D721Med (cell line): ENCODE measurements at places on chromosomes 1 and 21.

GRCh38 chr21:41158026-41158425, 9.9 kb upstream of the BACE2 start:
- no peak for DNase-seq

DNA sequence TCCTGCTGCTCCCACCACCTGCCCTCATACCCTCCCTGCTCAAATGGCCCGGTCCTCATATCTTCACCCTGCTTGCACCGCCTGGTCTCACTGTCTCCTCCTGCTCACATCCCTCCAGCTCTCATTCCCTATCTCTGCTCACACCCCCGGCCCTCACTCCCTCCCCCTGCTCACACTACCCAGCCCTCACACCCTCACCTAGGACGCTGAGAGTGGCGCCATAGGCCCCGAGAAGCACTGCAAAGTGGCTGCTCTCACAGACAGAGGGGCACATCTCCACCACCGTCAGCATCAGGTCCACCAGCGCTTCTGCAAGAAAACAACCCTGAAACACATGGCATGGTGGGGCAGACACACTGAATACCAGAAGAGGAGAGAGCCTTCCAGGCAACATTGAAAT, 38.6 kb downstream of the MRAP start:
- DNase-seq: no peak

DNA sequence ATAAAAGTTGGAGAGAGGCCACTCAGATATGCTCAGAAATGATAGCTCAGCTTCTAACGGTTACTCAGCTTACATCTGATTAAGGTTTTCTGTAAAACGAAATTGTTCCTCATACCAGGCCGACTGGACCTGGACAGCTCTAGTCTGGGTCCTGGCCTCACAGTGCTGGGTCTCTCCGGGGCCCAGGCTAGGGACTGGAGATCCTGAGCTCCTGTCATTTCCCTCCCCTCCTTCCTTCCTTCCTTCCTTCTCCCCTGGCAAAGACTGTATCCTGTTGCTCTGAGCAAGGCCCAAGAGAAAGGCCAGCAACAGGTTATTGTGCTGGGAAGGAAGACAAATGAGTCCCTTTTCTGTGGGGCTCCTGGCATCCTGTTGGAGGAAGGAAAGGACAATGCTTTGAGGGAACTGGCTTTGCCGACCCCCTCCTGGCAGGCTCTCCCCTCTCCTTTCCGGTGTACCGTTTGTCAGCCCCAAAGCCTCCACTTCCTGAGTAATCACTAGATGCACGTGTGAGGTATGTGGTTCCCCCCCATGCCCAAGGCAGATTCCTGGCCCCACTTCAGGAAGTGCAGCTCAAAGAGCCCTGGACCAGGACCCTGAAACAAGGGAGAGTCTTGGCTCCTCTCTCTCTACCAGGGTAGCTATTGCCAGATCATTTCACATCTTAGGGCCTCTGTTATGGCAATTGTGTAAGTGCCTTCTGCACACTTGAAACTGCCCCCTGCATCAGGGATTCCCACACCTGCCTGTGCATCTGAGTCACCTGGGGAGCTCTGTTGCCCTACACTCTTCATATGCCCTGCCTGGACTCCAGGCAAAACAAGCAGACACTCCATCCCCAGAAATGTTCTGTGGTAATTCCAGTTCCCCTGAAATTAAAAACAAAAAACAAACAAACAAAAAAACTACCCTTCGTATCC, 212.7 kb upstream of the FGGY start:
- DNase-seq: no peak

GRCh38 chr1:220921971-220922635, 42.9 kb downstream of the HLX start:
- no peak for DNase-seq

DNA sequence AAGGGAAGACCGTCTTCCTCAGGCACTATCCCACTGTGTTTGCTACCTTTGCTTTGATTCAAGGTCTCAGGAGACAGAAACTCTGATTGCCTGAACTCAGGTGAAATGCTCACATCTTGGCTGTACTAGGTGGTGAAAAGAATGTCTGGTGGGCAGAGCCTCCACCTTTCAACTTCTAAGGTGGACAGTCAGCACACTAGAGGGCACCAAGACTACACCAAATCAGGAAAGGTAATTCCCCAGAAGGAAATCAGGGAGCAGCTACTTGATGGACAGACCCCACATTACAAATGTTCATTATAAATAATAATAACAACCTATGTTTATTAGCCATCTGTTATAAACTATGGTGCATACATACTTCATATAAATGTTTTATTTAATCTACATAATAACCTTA, 220.9 kb downstream of the ATG4C start:
- no peak for DNase-seq

DNA sequence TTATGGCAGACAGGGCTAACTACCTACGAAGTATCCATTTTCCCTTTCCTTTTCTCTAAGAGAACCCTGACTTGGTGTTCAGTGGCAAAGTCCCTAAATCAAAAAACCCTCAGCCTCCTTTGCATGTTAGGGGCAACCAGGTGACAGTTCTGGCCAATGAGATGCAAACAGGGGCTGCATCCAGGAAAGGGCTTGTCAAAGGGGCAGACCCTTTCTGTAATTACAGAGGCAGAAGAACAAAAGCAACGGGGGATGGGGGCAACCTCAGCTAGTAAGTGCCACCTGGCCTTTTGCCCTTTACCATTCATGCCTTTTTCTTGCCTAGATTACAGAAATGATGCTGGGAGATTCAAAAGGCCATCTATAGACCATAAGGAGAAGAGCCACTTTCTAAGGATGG, 34.4 kb downstream of the GLUL start:
- no peak for DNase-seq

DNA sequence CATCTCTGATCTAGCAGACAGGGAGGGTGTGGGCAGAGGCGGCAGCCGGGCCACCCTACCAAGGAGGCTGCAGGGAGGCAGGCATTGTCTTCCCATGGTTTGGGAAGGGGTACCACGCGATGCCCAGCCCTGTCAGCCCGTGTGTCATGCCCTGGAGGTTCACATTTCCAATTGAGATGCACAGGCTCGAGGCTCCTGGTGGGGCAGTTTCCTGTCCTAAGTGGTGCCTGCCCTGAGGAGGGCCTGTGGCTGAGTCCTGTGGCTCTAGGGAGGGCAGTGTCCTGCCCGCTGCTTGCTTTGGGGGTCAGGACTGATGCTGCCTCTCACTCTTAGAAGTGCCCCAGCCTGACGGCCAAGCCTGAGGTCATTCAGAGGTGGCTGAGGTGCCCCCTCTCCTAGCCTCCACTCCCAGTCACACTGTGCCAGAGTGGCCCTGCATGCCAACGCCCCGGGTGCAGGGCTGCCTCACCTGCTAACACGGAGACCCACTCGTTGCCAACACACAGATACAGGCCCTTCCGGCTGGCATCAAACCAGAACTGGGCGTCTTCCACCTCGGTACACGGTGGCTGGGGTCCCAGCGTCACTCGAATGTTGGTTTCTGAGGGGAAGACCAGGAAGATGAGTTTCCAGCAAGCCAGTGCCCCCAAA, 11.9 kb downstream of the KRTAP10-1 start:
- DNase-seq: no peak

DNA sequence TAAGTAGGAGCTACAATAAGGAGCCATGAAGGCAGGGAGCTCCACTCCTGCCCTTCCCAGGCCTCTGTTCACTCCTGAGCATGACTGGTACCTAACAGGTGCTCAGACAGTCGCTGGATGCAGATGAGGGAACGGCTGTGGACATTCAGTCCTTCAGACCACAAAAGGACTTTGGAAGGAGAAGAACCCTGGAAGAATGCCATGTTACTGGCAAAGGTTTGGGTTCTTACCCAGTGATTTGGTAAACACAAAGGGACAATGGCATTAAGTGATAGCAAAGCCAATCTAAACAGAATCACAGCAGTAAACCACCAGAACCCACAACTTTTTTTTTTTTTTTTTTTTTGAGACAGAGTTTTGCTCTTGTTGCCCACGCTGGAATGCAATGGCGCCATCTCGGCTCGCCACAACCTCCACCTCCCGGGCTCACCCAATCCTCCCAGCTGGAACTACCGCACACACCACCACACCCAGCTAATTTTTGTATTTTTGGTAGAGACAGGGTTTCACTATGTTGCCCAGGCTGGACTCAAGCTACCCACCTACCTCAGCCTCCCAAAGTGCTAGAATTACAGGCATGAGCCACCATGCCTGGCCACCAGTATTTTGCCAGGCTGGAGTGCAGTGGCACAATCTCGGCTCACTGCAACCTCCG, 7.5 kb upstream of the CBR3 start:
- no peak for DNase-seq

DNA sequence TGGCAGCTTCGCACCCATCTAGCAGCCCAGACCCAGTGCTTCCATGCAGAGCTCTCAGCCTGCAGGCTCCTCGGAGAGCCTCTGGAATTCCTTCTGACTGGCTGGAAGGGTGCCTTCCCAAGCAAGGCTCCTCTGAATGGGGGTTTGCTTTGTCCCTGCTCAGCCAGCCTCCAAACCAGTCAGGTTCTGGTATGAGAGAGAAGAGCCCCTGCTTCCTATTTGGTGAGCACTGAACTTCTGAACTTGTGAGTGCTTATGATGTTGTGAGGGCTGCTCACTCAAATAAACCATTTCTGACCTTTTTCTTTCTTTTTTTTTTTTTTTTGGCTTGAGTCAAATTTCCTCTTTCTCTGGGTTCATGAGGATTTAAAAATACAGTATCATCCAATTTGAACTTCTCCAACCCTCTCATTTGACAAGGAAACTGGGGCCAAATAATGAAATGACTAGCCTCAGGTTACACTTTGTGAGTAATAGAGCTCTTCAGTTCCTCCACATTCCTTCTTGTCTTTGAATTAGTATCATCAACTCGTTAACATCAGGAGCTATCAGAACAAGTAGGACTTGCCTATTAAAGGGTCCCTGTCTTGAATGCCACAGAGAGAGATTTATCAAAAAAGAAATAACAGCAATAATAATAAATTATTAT, 39.6 kb downstream of the GFI1 start:
- DNase-seq: no peak

DNA sequence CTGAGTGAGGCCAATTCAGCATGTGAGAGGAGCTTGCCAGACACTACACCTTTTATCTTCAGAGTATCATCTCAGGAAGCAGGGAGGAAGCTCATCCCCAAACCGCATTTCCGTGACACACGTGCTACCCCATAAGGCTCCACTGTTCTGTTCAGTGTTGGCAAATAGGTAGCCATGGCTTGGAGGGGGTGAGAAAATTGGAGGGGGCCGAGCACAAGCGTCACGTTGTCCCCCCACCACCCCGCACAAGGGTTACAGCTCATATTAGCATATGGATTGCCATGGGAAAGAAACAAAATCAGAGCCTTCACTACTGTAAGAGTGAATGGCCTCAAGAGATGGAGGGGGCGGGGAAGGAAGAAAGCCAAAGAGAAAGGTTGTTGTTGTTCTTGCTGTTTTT, 46.7 kb downstream of the OLIG1 start:
- no peak for DNase-seq

GRCh38 chr1:46520063-46520911, 30.7 kb downstream of the DMBX1 start:
- DNase-seq: no peak

DNA sequence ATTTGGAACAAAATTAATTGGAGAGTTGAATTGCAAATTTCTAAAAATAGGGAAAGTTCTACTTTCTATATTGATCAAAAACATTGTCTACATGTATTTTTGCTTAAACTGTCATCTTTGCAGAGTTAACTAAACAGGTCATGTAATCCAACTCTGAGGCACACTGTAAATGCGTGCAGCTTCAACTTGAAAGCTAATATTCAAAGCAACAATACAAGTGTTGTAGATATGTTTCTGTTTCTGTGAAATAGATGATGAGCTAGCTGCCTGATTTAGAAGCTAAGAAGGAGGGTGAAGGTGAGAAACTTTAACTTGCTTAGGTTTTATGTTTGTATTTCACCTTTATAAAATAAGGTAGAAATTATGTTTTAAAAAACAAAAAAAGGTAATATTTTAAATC, 77.2 kb downstream of the IVNS1ABP start:
- no peak for DNase-seq

DNA sequence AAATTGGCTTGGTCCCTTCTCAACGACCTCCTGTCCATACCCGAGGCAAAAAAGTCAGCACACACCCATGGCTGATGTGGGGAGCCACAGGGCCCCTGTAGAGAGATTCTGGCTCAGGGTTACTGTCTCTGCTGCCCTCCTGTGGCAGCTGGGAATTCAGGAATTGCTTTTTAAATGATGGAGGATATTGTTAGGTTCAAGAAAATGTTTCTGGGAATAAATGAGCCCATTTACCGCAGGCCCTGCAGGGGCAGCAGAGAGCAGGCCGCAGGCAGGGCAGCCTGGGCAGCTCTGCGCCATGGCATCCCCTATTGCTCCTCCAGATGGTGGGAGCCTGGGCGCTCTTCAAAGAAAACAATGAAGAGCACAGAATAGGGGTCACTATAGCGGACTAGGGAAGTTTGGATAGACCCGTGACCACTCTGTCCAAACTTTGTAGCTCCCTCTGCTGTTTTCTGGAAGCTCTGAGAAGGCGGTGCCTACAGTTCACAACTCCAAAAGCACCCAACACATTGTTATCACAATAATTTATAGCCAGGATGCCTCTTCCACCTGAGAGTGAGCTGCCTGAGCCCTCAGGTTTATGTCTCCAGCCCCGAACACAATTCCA, 201.1 kb downstream of the BACH1 start:
- DNase-seq: peak; percentile 27

DNA sequence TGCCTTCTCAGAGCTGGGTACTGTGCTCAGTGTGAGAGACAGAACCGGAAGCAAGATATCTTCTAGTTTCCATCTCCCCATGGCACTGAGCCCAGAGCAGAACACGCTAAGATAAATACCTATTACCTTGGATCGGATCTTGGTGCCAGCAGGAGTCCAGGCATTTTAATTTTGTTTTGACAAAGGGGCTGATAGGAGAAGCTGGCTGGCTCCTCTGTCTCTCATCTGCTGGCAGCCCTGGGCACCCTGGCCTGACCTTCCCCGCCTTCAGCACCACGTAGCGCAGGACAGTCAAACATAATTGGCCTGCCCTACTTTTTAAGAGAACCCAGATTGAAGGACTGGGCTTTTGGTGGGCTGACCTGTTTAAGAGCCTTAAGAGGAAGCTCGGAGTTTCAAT, 160.7 kb upstream of the KLHDC7A start:
- no peak for DNase-seq

DNA sequence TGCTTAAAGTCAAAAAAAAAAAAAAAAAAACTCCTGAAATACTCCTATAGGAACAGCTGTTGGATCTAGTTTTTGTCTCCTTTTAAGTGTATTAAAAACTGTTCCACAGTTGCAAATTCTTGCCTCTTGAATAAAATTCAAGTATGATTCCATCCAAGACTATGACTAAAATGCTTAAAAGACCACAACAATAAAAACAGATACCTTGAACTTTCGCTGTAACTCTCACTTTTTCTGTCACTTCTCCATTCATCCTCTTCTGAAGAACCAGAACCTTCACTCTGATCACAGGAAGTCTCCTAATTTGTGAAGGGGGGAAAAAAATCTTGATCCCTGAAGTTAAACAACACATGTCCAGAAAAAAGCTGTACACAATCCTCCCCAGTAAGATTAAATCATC, 55.0 kb upstream of the PSMG1 start:
- DNase-seq: no peak

DNA sequence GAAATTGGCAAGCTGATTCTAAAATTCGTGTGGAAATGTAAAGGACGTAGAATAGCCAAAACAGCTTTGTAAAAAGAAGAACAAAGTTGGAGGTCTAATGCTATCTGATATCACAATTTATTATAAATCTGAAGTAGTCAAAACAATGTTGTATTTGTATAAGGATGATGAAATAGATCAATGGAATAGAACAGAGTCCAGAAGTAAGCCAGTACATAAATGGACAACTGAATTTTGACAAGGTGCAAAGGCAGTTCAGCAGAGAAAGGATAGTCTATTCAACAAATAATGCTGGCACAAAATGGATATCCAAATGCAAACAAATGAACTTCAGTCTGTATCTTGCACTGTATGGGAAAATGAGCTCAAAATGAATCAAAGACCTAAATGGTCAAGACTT, 20.2 kb downstream of the RALGPS2 start:
- no peak for DNase-seq

GRCh38 chr1:204190212-204191211, 5.8 kb downstream of the KISS1 start:
- DNase-seq: peak; percentile 71
